ENCODE measurements at places on chromosomes 2 and 18.

GRCh38 chr2:188573453-188573852 lies 281.8 kb downstream of the GULP1 start:
- DNase-seq = no peak

DNA sequence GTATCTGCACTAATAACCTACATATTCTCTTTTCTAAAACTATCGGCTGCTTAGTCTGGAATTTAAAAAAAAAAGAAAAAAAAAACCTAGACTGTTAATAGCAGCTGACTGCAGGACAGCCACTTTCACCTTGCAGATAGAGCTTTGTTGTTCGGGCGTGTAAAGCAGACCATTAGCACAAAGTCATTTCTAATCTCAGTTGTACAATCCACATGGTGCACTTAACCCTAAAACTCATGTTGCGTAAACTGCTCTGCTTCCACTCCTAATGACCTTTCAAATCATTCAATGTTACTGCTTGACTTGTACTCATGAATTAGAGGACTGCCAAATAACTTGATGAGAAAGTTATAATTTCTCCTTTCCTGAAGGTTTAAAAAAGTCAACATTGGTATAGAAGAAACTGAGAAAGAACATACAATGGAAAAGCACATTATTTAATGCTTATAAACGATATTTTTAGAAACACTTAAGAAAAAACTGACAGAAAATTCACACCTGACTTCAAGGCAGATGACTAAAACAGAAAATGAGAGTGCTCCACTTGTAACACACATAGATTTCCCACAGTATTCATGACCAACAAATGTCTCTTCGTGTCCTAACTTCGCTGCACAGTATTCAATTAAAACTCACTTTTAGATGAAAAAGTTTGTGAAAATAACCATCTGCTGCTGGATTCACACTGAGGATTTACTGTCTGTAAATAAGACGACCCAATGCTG lies 2.6 kb downstream of the CDH2 start:
- DNase-seq = no peak

- no peak for DNase-seq
Observed at GRCh38 chr2:82857967-82858366, 1601.1 kb downstream of the SUCLG1 start.

GRCh38 chr18:28281400-28281799 lies 104.5 kb upstream of the CDH2 start:
- DNase-seq = no peak

DNA sequence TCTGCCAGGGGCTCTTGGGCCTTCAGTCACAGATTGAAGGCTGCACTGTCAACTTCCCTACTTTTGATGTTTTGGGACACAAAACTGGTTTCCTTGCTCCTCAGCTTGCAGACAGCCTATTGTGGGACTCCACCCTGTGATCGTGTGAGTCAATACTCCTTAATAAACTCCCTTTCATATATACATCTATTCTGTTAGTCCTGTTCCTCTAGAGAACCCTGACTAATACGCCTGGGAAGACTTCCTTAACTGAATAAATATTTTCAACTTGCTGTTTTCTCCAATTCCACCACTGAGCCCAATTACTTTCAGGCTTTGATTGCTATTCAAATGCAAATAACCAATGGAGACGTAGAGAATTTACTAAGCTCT lies 61.4 kb upstream of the CCDC195 start:
- no peak for DNase-seq

GRCh38 chr2:119218478-119219064 lies 5.1 kb upstream of the STEAP3 start:
- no peak for DNase-seq

GRCh38 chr2:2286592-2286991 lies 44.5 kb downstream of the MYT1L start:
- DNase-seq = no peak

DNA sequence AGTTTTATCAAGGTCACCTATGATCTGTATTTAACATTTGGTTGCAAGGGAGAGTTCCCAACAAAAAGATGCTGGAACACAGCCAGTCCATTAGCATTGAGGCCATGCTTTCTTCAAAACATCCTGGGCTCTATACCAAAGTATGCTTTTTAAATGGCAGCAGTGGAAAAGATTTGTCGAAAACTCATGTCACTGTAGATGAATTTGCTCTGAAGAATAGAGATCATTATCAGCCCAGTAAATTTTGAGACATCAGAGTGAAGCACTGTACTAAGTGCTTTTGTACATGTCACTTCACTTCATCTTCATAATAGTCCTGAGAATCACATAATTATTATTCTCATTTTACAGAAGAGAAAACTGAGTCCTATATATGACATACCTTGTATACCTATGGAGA lies 189.8 kb downstream of the CAMKMT start:
- no peak for DNase-seq

DNA sequence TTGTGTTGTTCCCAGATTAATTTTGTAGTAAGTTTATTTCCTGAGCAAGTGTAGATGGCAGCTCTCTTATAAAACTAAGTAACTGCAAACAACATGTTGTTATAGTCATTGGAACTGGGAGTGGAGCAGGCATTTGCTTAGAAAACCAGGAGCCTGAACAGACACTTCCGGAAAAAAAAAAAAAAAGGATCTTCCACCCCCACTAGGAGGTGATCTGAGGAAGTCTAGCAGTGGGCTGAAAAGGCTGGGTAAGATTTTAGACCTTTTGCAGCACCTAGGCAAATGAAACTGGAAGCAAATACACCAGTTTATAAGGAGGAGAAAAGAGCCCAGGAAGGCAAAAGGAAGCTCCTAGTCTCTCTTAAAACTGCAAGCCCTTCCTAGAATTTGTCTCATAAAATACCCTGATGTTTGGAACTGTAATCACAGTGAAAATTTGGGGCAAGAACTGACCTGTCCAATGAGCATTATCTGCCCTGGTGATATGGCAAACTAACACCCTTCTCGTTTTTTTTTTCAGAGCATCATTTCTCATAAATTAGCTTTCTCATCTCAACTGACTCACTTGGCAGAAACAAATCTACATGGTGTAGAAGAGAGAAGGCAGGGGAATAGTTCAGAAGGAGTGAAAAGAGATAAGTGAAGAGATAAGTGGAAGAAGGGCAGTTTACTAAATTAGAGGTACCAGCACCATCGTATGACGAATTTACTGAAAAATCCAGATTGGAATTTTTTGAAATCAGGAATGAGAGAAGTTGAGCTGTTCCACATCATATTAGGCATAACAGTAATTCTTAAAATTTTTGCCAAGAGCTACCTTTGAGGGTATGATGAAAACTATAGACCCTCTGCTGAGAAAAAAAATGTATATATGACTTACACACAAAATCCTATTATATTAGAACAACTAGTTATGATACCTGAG lies 4.2 kb upstream of the CCNYL1 start:
- no peak for DNase-seq

- no peak for DNase-seq
Observed at GRCh38 chr2:60336442-60337141, 216.9 kb downstream of the BCL11A start.

DNA sequence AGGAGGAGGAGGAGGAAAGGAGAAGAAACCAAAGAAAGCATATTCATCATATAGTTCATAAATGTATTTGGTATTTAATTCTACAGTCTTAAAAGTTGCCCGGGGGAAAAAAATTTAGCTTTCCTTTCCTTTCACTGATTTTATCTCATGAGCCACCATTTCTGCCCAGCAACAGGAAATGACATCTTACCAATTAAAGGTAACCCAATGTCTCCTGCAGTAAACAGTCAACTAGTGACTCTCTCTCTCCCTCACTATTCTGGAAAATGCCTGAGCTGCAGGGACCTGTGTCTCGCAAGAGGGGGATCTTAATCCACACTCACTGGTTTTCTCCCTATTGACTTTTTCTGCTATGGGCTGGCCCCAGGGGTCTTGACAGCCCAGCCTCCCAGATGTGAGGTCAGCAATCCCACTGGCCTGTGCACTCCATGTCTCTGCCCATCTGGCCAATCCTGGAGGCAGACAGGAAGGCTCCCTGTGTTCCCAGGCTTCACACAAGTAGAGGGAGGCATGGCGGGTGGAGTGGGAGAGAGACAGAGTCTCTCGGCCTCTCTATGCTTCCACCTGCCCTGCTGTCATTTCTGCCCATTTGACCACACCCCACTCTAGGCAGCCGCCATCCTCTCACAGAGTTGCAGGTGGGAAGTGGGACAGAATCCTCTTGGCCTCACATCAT lies 85.4 kb upstream of the CABLES1 start:
- no peak for DNase-seq

DNA sequence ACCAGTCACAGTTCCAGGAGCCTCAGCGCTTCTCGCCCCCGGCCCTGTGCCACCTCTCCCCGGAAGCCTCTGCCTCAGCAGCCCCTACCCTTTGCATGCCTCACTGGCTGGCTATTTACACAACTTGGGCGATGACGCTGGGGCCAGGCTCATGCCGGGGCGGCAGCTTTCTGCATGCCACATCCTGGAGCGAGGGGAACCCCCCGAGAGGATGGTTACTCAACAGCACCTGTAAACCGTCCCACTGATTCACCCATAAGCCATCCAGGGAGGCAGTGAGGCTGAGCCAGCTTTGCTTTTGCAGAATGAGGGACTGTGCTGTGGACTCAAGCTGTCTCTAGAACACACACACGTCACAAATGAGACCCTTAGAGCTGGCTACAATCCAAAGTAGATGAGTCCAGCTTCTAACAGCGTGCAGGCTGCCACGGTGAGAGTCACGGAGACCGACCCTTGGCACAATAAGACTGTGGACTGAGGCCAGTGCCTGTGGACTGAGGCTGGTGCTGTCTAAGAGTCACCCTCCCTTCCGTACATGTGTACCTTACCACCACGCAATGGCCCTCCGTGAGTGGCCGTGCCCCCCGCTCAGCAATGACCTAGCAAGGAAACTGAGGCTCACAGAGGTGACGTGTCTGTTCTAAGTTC lies 45.6 kb upstream of the ODC1 start:
- DNase-seq = peak; percentile 74

- DNase-seq = no peak
Observed at GRCh38 chr2:215107216-215108056, 31.0 kb downstream of the ABCA12 start.

DNA sequence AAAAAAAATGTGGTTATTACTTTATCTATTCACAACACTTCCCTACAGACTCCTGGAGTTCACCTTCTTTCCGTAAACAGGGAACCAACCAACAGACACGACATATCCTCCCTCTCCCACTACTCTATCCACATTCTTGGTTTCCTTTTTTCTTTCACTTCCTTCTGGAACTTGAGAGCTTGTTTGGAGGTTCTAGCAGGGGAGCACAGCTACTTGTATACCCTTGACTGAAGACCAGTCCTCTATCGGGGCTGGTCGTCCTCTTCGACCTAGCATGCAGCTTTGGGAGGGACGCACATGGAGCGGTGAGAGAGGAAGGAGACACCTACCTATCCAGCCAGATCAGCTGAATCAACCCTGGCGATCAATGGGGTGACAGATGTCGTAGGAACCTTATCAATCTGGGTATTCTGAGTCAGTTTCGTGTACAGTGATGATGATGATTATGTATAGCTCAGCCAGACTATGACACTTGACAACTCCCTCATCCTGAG lies 43.5 kb upstream of the MSH2 start:
- no peak for DNase-seq

DNA sequence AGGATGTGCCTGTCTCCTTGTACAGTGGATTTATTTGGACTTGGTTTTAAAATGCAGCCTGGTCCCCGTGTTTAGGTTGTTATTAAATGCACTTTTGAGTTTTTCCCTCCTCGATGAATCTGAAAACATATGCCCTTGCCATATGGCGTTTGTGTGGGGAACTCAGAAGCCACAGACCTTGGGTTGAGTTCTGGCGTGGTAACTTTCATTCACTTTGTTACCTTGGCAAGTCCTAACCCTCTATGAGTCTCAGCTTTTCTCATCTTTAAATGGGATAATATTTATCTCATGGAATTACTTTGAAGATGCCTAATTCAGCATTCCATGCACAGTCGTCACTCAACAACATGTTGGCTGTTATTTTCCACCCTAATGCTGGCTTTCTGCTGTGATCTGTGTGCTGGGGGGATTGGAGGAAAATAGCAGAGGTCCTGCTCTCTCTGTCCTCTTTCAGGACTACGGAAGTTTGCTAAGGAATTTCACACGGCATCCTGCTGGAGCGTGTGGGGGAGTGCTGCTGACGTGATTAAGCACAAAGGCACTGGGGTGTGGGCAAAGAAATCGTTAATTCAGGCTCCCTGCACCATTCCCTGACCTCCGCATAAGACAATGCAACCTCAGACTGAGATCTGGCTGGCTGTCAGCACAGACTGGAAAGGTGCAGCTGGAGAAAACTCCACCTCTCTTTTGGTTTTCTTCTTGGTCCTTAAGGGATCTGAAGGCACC lies 61.7 kb downstream of the LDLRAD4 start:
- DNase-seq = no peak

DNA sequence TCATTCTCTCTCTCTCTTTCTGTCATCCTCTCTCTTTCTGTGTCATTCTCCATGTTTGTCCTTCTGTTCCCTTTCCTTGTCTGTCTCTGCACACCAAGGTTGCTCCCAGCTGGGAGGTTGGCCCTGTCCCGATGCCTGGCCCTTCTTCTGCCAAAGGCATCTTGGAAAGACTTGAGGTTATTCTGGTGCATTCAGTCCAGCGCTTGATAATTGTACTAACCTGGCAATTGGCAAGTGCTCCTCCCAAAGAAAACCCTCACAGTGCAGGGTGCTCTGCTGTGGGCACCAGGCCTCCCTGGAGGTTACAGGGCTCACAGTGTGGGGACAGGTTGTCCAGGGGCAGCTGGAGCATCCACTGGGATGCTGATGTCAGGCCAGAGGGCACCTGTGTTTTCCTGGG lies 95.4 kb downstream of the GLI2 start:
- no peak for DNase-seq

- DNase-seq = no peak
Observed at GRCh38 chr2:18074476-18074875, 196.0 kb downstream of the KCNS3 start.

DNA sequence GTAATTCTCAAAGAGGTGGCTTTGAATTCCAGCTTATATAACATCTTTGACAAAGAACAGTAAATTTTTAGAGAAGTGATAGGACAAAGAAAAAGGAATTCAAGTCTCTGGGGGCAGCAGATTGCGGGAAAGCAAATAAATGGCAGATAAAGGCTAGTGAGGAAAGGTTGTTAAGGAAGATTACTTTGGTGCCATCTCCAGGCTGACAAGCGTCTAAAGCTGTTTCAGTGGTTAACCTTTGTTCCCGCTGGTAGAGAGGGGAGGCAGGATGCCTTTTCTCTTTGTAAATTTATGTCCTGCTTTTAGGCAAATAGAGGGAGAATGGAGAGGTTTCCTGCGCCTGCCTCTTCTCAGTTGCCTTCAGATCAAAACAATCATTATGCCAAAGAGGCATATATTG lies 431.2 kb upstream of the CHST9 start:
- no peak for DNase-seq

- DNase-seq = no peak
Observed at GRCh38 chr2:47799031-47799609, 16.2 kb downstream of the MSH6 start.

Data from stimulated activated CD4-positive, alpha-beta T cell treated with anti-CD3 and anti-CD28 coated beads, Interleukin-4, amount 100 ng/mL, for 1 hour (primary cell).